Activated CD4-positive, alpha-beta T cell treated with anti-CD3 and anti-CD28 coated beads, Interleukin-2, amount 50 U/mL, for 4 hours (primary cell): ENCODE measurements at places on chromosomes 12 and 14.

- no peak for DNase-seq
Measured at GRCh38 chr12:65518771-65519170, 240.3 kb downstream of the MSRB3 start.

- DNase-seq, result no peak
Measured at GRCh38 chr12:65449400-65449799, 170.9 kb downstream of the MSRB3 start.

- DNase-seq, result no peak
Measured at GRCh38 chr14:42872786-42873185, 1266.1 kb downstream of the LRFN5 start.

- no peak for DNase-seq
Measured at GRCh38 chr12:9319044-9319841, 111.0 kb upstream of the PZP start.

GRCh38 chr12:112258926-112259325 is 123.3 kb downstream of the HECTD4 start:
- no peak for DNase-seq

GRCh38 chr12:57844709-57845477 is 1.6 kb downstream of the CTDSP2 start:
- DNase-seq, result peak; percentile 18

- no peak for DNase-seq
Measured at GRCh38 chr12:40145896-40146295, 40.0 kb upstream of the SLC2A13 start.

GRCh38 chr12:71157601-71158233 is at the start of gene TSPAN8:
TSPAN8 (minus strand) TSS chr12:71157999; CDS start chr12:71157678, 321 bp downstream.
- no peak for DNase-seq

- DNase-seq, result peak; percentile 50
Measured at GRCh38 chr14:68627868-68628604, 164.8 kb downstream of the ZFP36L1 start.

DNA sequence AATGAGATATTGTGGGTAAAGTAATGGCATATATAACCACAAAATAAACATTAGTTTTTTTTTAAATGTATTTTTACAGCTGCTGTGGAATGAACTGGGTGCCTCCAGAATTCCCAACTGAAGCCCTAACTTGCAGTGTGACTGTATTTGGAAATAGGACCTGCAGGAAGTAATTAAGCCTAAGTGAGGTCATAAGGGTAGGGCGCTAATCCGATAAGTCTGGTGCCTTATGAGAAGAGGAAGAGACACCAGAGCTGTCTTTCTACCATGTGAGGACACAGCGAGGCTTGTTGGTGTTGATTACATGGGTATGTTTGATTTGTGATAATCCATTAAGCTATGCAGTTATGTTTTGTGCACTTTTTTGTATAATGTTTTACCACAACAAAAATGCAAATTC is 136.8 kb downstream of the TPH2 start:
- no peak for DNase-seq

- no peak for DNase-seq
Measured at GRCh38 chr14:31760277-31760676, 199.1 kb downstream of the NUBPL start.

DNA sequence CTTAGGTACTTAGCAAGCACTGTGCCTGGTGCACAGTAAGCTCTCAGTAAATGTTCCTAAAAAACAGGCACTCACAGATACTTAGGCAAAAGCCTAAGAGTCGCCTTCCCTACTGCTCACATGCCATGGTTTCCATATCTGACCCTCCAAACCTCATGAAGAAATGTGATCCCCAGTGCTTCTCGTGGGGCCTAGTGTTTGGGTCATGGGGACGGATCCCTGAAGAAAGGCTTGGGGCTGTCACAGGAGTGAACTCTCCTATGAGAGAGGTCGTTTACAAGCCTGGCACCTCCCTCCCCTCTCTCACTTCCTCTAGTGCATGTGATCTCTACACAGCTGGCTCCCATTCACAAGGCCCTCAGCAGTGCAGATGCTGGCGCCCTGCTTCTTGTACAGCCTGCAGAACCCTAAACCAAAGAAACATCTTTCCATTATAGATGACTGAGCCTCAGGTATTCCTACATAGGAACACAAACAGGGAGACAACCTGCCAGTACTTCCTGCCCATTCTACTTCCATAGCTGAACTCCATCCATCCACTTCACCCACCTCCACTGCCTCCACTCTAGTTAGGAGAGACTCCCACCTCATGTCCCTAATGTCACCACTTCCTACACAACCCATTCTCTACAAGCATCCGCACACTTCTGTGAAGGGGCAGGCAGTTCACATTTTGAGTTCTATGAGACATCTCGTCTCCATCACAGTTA is 2.9 kb downstream of the SLC15A4 start:
- no peak for DNase-seq

- no peak for DNase-seq
Measured at GRCh38 chr12:1369460-1369859, 224.9 kb downstream of the FBXL14 start.

DNA sequence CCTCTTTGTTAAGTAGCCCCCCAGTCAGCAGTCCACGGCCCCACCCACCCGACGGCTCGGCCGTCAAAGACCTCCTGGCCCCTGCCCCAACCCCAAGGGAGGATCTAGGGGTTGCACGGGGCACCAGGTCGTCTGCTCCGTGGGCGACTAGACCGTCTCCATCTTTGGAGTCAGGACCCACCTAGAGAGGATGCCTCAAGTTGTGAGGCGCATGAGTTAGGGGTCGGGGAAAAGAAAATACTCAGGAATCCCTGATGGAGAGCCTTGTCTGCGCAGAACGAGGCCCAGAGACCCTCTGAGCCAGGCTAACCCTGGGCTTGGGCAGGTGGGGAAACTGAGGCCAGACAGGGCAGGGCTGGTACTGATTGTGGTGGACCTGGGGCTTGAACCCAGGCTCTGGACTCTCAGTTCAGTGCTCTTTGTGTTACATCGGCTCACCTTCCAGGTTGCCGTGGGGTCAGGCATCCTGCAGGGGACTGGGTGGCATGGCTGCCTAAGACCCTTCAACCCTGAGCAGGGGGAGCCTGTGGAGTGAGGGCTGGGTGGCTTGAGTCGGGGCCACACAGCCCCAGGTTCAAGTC is 839 bp downstream of the OTUB2 start:
- no peak for DNase-seq

GRCh38 chr14:22920697-22921096 is 1.7 kb upstream of the RBM23 start:
- DNase-seq, result no peak

- no peak for DNase-seq
Measured at GRCh38 chr14:53570411-53571387, 385.9 kb downstream of the BMP4 start.

DNA sequence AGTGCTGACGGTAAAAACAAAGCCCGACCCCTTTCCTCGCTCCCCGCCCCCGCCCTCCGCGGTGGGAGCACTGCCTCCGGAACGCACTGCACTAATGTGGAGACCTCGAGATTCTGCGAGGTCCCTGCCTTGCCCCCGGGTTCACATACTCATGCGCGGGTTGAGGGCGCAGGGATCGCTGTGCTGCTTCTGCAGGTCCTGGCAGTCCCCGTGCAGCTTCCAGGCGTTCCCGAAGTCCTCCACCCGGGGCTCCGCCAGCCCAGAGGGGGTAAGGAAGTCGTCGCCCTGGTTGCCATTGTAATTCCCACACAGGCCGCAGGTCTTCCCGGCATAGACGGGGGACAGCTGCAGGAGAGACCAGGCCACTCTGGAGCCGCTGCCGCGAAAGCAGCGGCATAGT is 66.8 kb downstream of the VWF start:
- no peak for DNase-seq

GRCh38 chr14:68932231-68932630 is 46.9 kb downstream of the ACTN1 start:
- DNase-seq, result no peak

DNA sequence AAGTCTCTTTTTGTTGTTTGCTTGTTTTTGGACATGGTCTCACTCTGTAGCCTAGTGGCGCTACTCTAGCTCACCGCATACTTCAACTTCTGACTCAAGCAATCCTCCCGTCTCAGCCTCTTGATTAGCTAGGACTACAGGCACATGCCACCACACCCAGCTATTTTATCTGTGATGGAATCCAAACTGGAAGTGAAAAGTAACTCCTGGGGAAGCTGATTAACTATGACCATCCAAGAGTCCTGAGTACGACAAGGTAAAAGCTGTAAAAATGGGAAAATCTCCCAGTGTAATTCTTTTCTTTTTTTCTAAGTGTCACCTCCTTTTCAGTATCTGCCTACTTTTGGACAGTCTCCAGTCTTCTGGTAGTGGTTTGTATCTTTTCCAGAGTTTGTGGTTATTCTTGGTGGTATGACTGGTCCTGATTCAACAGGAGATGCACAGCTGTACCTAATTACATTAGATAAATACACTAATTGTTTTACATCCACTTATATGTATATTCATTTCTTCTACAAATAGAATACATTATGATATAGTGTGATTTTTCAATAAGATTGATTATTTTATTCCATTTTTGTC is 97.8 kb downstream of the SLC6A15 start:
- DNase-seq, result no peak

DNA sequence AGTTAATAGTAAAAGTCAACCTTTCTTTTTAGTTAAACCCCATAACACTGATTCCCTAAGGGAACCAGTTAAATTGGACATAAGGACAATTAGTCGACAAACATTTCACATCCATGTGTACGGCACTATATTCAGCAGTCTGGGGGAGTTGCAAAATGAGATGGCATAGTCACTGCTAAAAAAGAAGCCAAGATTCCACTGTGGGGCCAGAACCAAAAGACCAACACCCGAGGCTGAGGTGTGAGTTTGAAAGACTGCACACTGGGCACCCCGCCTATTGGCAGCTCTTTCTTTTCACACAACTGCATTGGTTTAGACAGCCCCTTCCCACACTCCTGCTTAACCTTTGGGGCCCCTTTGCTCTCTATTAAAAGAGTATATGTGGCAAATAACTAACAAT is 16.7 kb downstream of the SETD3 start:
- no peak for DNase-seq
